ENCODE measurements at places on chromosomes 12 and 14. TPM values are rescaled to one million over a fixed set of nuclear protein-coding genes. Genes with fewer than 3 reads are reported as not detected.

Gene MYF5
- not detected for total RNA-seq

Gene IL22
- not detected for total RNA-seq

Gene TOMM20L
- not detected for total RNA-seq

Gene SLC39A9
- total RNA-seq = 54.5 TPM

Gene TPI1
- total RNA-seq = 306 TPM

DNA sequence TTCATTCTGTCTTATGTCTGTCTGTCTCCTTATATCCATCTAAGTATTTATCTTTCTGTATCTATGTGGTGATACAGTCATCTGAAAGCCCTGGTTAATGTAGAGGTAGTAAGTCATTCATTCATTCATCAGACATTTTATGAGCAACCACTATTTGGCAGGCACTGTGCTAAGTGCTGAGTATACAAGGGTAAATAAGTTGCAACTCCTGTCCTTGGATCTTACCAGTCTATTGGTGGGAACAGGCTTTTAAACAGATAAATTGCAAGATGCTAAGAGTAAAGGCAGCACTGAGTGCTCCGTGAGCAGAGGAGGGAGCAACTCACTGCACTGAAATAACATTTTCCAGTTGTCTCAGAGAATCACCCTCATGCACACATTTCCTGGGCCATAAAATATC is 68.6 kb downstream of the TMEM30B start:
- H3K4me1 ChIP-seq = no peaks in the 10 kb centered on the region
- no peaks in the 10 kb centered on the region for H3K36me3 ChIP-seq
- no peak for DNase-seq
- no peak overlapping the region for H3K4me3 ChIP-seq

- no peak for DNase-seq
- no peaks in the 10 kb centered on the region for H3K27me3 ChIP-seq
These were observed 81.4 kb downstream of the CRACR2A start for GRCh38 chr12:3671330-3672112.

GRCh38 chr14:34231626-34232025 is 230.4 kb downstream of the SPTSSA start:
- no peaks in the 10 kb centered on the region for H3K4me1 ChIP-seq
- H3K4me3 ChIP-seq = no peak overlapping the region
- H3K36me3 ChIP-seq = no peaks in the 10 kb centered on the region
- DNase-seq = no peak
- H3K27me3 ChIP-seq = no peaks in the 10 kb centered on the region

DNA sequence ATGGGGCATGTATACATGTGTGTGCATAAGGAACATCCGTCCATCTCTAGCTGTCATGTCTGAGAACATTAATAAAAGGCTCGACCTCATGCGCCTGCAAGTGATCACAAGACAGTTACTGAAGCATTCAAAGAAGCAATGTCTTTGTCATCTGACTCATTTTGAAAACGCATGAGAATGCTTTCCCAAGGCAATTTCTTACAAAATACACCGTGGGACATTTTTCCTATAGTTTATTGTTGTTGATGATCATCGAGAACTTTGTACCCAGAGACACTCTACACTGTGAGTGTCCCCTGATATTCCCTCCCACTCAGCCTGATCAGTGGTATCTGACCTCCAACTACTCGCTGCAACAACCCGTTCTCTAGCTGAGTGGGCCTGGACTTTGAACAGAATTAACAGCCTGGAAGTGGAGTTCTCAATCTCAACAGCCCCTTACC is 68.1 kb downstream of the ETV6 start:
- H3K4me1 ChIP-seq = peaks cover 49% of the 10 kb centered on the region
- H3K27me3 ChIP-seq = no peaks in the 10 kb centered on the region
- H3K4me3 ChIP-seq = no peak overlapping the region
- H3K36me3 ChIP-seq = peaks cover 52% of the 10 kb centered on the region

DNA sequence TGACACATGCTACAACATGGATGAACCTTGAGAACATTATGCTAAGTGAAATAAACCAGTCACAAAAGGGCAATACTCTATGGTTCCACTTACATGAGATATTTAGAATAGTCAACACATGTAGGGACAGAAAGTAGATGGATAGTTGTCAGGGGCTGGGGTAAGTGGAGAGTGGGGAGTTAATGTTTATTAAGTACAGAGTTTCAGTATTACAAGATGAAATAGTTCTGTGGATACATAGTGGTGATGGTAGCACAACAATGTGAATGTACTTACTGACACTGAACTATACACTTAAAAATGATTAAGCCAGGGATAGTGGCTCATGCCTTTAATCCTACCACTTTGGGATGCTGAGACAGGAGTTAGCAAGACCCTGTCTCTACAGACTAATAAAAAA is 8.7 kb downstream of the NUP107 start:
- H3K4me3 ChIP-seq = no peak overlapping the region
- no peak overlapping the region for H3K27ac ChIP-seq
- H3K27me3 ChIP-seq = no peaks in the 10 kb centered on the region
- DNase-seq = no peak
- H3K4me1 ChIP-seq = no peaks in the 10 kb centered on the region

DNA sequence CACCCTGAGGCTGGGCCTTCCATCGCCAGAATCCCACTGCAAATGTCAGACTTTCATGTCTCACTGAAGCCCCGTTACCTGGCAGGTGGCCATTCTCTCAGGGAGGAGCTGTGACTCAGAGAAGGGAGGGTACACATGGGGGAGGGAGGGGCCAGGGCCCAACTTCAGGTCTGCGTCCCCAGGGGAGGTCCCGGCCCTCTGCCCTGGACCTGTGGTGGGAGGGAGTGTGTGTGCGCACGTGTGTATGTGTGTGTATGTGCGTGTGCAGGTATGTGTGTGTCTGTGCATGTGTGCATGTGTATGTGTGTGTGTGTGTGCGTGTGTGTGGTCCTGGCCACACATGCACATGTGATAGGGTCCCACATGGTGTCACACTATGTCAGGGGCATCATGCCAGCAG is 50.9 kb downstream of the MVK start:
- no peak overlapping the region for H3K27ac ChIP-seq
- H3K4me1 ChIP-seq = peaks cover 3% of the 10 kb centered on the region
- H3K4me3 ChIP-seq = no peak overlapping the region
- no peak for DNase-seq

Data from activated B cell treated with CpG ODN at 0.5 μM for 24 hours (primary cell).